Stimulated activated CD4-positive, alpha-beta T cell treated with anti-CD3 and anti-CD28 coated beads, Interleukin-1b, Interleukin-23, amount 100 ng/mL, for 1 hour (primary cell): ENCODE measurements at places on chromosomes 1 and 21.

GRCh38 chr1:111891566-111891965 lies 97.9 kb downstream of the KCND3 start:
- DNase-seq = no peak

- no peak for DNase-seq
Observed at GRCh38 chr1:175191659-175192058, 917 bp downstream of the KIAA0040 start.

DNA sequence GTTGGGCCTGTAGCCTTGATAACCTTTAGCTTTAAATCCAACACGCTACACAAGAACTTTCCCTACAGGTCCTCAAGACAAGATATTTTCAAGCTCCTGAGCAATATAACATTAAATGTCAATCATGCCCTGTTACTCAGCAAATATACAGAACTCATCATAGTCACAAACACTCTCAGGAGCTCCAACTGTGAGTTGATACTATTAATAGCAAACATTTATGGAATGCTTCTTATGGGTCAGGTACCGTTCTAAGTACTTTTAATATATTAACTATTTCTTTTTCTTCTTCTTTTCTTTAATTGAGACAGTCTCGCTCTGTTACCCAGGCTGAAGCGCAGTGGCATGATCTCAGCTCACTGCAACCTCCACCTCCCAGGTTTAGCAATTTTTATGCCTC lies 10.1 kb downstream of the EYA3 start:
- no peak for DNase-seq

DNA sequence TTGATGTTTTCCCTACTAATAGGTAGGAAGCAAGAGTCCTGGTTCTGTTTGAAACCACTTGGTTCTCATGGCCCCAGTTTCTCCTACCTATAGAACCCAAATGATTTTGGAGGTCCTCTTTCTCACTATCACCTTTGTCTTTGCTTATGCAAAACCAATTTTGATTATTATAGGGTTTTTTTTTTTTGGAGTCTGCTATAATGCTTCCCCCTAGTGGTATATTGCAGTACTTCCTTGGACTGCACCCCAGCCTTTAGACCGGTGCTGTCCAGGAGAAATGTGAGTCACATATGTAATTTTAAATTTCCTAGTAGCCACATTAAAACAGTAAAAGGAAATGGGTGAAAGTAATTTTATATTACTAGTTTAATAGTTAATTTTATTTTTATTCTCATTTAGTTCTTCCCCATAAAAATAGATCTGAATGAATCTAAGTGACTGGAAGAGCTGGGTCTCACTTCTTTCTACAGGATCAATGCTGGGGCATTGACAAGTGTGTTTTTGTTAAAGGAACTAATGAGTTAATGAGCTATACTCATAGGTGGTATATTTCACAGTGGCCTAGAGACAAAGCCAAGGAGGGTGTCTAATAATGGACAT lies 10.6 kb downstream of the FCMR start:
- no peak for DNase-seq

- DNase-seq = no peak
Observed at GRCh38 chr1:24769656-24770651, 24.7 kb downstream of the CLIC4 start.
